Psoas muscle (tissue), 8 donors: ENCODE measurements at places on chromosomes 1 and 21. TPM values are rescaled to one million over a fixed set of nuclear protein-coding genes. Genes with fewer than 3 reads are reported as not detected.

The LMOD1 gene
- 11.4 TPM for polyA plus RNA-seq

The ADAMTS1 gene
- 15.7 TPM for polyA plus RNA-seq

The C1orf116 gene
- 0.49 TPM for polyA plus RNA-seq

The STPG1 gene
- 1.2 TPM for polyA plus RNA-seq

The CFAP126 gene
- 0.16 TPM for polyA plus RNA-seq

The HSPA13 gene
- 14.1 TPM for polyA plus RNA-seq

The SASS6 gene
- 1.4 TPM for polyA plus RNA-seq

The RCC2 gene
- 12.3 TPM for polyA plus RNA-seq

The SYPL2 gene
- polyA plus RNA-seq: 66.2 TPM

The KCNK2 gene
- polyA plus RNA-seq: 2.1 TPM

The ELF3 gene
- 0.25 TPM for polyA plus RNA-seq

The OR4F16 gene
- 0.04 TPM for polyA plus RNA-seq

The CACNA1S gene
- polyA plus RNA-seq: 11.9 TPM

The LUZP1 gene
- 1.5 TPM for polyA plus RNA-seq

The OR10Z1 gene
- not detected for polyA plus RNA-seq

The CSF3R gene
- 0.52 TPM for polyA plus RNA-seq

The GNG12 gene
- 8.9 TPM for polyA plus RNA-seq

The FALEC gene
- 0.39 TPM for polyA plus RNA-seq

The BSND gene
- not detected for polyA plus RNA-seq

The DMRTA2 gene
- not detected for polyA plus RNA-seq

The GPR37L1 gene
- 0.01 TPM for polyA plus RNA-seq

The PCP4 gene
- polyA plus RNA-seq: not detected

The CLDN17 gene
- polyA plus RNA-seq: not detected

The LRRC53 gene
- not detected for polyA plus RNA-seq

The AMY2B gene
- 10.9 TPM for polyA plus RNA-seq

The BRDT gene
- polyA plus RNA-seq: not detected

The C1QTNF12 gene
- polyA plus RNA-seq: 0.36 TPM

The KRTAP13-2 gene
- polyA plus RNA-seq: not detected

The SLC44A3 gene
- 0.14 TPM for polyA plus RNA-seq

The TMEM82 gene
- polyA plus RNA-seq: not detected

The KIRREL1 gene
- 1.3 TPM for polyA plus RNA-seq

The CD101 gene
- polyA plus RNA-seq: 0.04 TPM

The FCAMR gene
- not detected for polyA plus RNA-seq

The ASTN1 gene
- polyA plus RNA-seq: not detected

The GJA9 gene
- not detected for polyA plus RNA-seq

The THEMIS2 gene
- polyA plus RNA-seq: 6.1 TPM

The CCDC17 gene
- 2.1 TPM for polyA plus RNA-seq

The ALG14 gene
- 2.1 TPM for polyA plus RNA-seq

The PRXL2B gene
- polyA plus RNA-seq: 3.0 TPM

The SPRR1A gene
- polyA plus RNA-seq: not detected

The LRRC71 gene
- polyA plus RNA-seq: not detected

The REN gene
- polyA plus RNA-seq: not detected

The OPTC gene
- polyA plus RNA-seq: not detected

The CYP4X1 gene
- 0.79 TPM for polyA plus RNA-seq

The OPRD1 gene
- polyA plus RNA-seq: 0.12 TPM

The MTARC1 gene
- polyA plus RNA-seq: 2.7 TPM

The ZNF678 gene
- 2.1 TPM for polyA plus RNA-seq

The SERPINC1 gene
- polyA plus RNA-seq: not detected

The ARHGEF11 gene
- 8.6 TPM for polyA plus RNA-seq

The DNM3 gene
- polyA plus RNA-seq: 0.62 TPM

The PLPPR4 gene
- polyA plus RNA-seq: 0.07 TPM

The PPM1J gene
- polyA plus RNA-seq: 6.0 TPM

The CCDC190 gene
- polyA plus RNA-seq: not detected
